Stimulated activated CD8-positive, alpha-beta memory T cell treated with anti-CD3 and anti-CD28 coated beads, Interleukin-2, amount 100 ng/mL, for 1 hour (primary cell): ENCODE measurements at places on chromosomes 3 and 15.

DNA sequence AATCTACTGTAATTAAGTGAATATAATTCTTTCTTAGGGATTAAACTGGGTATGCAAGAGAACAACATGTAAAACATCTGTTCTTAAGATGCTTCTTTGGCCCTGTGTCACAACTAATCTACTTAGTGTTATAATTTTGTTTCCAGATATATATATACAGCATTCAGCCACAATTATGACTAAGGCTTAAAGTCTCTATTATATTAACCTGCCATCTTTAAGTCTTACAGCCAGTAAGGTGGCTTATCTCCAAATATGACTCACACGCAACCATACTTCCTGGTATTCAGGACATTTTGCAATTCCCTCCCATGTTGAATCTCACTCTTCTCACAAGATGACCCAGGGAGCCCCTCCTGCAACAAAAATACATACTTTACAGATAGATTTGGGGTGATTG lies 6.6 kb upstream of the KBTBD8 start:
- no peak for DNase-seq

GRCh38 chr3:31462050-31462569 lies 70.6 kb upstream of the STT3B start:
- DNase-seq = no peak

- no peak for DNase-seq
These were observed 307.9 kb upstream of the ROPN1 start for GRCh38 chr3:124299831-124300230.

DNA sequence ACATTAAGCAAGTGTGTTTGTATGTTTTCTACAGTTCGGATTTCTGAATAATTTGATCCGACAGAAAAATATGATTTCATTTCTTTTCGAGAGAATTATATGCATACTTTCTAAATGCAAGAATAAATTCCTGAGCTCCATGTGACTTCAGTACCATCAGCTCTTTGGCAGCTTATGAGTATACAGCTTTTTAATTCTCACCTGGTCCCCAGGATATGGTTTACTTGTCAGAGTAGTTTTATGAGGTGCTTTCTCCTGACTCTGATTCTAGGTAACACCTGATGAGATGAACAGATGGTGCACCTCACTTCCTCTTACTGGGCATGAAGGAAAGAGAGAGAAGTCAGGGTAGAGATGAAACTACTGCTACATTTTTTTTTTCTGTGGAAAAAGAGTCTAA lies 3.1 kb downstream of the HGD start:
- DNase-seq = no peak

- no peak for DNase-seq
These were observed 462.2 kb downstream of the NSUN3 start for GRCh38 chr3:94525043-94525442.

- DNase-seq = no peak
These were observed 56.8 kb upstream of the NEK10 start for GRCh38 chr3:27425896-27426565.

DNA sequence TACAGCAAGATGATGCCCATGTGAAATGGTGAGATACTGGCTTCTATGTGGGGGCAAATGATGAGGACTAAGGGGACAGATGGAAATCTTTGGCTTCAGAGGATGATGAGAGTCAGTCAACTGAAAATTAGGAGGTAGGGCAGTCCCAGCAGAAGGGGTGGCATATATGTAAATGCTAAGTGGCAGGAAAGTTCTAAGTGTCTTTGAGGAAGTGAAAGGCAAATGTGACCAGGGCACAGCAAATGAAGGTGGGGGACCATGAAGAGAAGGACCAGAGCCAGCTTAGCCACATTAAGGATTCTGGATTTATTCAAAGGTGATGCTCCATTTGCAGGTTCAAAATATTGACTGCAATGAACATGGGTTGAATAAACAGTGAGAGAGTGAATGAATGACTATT lies 29.2 kb upstream of the LIMD1 start:
- DNase-seq = no peak

DNA sequence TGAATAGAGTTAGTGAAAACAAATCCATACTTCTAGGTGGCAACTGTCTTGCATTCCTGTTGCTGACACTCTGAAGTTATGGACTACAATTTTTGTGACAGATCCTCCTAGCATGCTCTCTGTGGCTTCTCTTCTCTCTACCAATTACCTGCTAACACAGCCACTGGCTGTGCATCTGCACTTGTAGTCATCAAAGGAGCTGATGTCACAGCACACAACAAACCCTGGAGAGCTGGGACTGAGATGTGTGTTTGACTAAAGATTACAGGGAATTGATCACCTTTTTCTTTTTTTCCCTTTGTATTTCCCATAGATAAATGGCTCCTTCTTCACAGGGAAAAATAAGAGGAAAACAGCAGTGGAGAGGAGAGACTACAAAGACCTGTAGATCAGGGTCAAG lies 278.4 kb upstream of the CCDC54 start:
- no peak for DNase-seq

DNA sequence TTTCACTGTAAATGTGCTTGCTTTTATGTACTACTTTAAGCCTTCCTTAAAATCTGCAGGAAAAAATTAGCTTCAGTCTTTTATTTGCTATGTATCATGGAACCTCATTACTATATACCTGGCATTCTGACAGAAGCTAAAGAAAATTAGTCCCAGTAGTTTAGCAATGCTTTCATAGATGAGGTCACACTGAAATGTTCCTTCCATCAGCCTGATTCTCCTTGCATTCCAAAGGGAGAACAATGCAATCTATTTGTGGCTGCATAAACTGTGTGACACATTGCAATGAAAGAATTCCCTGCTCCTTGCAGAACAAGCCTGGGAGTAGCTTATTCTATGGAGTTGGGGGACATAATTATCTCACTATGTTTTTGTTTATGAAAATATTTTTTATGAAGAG lies 691.5 kb upstream of the ARPP21 start:
- DNase-seq = no peak

GRCh38 chr3:157832588-157832987 lies 273.6 kb downstream of the SHOX2 start:
- no peak for DNase-seq

- no peak for DNase-seq
These were observed 7.8 kb downstream of the CAMK1 start for GRCh38 chr3:9761919-9762318.

DNA sequence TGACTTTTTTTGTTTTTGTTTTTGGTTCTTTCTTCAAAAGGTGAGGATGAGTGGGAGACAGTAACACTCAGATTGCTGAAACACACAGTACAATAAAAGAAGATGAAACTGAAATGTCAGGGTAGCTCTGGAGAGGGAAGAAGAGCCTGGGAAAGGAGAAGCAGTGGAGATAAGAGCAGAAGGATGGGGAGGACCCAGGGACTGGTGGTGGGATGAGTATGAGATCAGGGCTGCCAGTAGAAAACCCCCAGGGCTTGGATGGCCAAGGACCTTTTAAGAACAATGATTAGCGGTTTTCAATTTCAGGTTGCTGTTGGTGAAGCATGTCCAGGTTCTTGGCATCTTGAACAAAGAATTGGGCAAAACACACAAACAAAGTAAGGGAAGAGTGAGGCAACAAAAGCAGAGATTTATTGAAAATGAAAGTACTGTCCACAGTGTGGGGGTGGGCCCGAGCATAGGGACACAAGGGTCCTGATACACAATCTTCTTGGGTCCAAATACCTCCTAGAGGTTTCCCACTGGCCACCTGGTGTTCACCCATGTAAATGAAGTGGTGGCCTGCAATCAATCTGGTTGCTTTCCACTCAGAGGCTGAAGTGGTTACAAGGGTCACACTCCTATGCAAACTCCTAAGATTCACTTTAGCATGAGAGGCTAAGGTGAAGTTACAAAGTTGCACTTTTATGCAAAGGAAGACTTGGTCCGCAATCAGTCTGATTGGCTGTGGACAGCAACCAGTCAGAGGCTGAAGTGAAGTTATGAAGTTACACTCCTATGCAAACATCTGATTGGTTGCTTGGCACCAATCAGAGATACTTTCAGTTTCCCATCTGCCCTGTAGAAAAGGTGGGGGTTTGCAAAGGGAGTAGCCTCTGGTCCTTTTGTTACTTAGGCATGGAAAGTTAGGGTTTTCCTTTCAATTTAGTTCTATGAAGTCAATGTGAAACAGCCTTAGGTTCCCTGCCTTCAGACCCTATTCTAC lies 26.1 kb upstream of the MFSD1 start:
- DNase-seq = no peak

DNA sequence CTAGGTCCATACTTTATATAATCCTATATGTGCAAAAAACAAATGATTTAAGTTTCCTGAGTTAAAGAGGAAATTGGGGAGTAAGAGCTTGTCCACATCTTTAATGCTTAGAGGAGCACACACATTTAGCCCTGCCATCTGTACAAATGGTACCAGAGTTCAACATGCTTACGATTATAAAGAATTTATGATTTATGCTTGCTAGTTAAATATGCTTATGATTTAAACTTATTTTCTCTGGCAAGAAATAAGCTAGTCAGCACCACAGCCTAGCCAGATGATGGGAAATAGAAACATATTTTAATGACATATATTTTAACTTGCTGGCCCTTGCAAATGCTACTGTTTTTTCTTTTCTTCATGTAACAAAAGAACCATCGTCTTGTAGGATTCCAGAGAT lies 48.3 kb downstream of the EIF4E3 start:
- no peak for DNase-seq
